ENCODE measurements at places on chromosomes 3 and 15.

GRCh38 chr15:71282076-71282475, 166.8 kb downstream of the THSD4 start:
- no peak for DNase-seq

DNA sequence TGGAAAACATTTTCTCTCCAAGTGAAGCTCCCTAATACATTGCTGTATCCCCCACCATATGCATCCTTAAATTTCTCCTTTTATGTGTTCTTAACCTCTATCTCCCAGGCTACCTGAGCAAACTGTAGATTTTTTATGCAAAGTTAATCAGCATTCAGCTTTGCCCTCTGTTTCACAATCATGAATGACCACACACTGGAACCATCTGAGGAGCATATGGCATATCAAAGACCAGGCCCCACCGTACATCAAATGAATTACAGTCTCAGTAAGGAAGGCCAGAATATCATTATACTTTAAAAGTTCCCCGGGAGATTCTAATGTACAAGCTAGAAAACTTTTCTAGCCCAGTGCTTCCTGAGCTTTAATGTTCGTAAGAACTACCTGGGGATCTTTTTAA, 115.5 kb upstream of the NECTIN3 start:
- DNase-seq, result no peak

DNA sequence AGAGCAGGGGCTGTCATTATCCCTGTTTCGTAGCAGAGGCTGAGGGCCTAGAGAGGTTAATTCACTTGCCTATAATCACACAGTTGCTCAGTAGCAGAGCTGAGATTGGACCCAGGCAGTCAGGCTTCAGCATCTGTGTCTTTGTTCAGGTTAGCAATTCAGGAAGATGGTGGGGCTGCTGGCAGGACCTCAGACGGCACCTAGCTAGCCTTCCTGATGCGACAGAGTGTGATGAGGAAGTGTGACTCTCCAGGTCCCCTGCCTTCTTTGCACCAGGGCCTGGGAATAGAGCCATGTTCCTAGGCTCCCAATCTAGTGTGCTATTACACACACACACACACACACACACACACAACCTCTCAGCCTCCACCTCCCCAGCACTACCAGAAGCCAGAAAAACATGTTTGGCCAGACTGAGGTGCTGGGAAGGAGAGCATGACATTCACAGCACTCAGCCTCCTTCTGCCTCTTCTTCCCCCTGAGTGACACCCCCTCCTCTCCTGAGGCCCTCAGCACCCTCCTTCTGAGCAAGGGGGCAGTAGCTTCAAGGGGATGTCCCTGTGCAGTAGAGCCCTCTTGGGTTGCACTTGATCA, 88.9 kb downstream of the TLE3 start:
- DNase-seq, result no peak

GRCh38 chr3:117681619-117682018, 972.0 kb downstream of the TUSC7 start:
- DNase-seq, result no peak

DNA sequence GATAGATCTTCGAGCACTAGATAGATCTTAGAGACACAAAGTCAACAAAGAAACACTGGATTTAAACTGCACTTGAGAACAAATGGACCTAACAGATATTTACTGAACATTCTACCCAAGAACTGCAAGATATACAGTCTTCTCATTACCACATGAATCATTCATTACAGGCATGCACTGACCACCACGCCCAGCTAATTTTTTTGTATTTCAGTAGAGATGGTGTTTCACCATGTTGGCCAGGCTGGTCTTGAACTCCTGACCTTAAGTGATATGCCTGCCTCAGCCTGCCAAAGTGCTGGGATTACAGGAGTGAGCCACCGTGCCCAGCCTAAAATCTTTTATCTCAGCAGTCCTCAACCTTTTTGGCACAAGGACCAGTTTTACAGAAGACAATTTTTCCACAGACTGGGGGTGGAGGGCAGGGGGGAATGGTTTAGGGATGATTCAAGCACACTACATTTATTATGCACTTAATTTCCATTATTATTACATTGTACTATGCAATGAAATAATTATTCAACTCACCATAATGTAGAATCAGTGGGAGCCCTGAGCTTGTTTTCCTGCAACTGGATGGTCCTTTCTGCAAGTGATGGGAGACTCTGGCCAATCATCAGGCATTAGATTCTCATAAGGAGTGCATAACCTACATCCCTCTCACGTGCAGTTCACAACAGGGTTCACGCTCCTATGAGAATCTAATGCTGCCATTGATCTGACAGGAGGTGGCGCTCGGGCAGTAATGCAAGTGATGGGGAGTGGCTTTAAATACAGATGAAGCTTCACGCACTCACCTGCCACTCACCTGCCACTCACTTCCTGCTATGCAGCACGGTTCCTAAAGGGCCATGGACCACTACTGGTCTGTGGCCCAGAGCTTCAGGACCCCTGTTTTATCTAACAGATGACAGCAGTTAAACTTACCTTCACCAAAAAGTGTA, 21.7 kb downstream of the CSNK1G1 start:
- peak; percentile 5 for DNase-seq

DNA sequence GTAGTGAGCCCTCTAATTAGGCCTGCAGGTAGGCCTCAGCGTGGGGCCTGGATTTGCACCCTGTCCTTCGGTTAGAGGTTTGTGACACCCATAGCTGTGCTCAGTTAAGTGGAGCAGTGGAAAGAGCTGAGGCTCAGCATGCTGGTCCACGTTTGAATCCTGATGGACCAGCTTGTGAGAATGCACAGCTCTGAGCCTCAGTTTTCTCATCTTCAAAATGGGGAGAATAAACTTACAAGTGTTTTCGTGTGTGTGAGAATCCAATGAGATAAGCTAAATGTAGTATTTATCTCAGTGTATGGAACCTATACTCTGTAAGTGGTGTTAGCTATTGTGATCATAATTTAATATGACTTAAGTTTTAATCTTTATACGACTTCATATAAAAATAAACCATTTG, 22.5 kb downstream of the EEFSEC start:
- DNase-seq, result no peak

All from activated naive CD4-positive, alpha-beta T cell (primary cell).